Osteocyte (in vitro differentiated cells): ENCODE measurements at places on chromosomes 7 and 10. TPM values are rescaled to one million over a fixed set of nuclear protein-coding genes. Genes with fewer than 3 reads are reported as not detected.

- DNase-seq = no peak
- peaks cover 30% of the 10 kb centered on the region for H3K27me3 ChIP-seq
- H3K4me1 ChIP-seq = no peaks in the 10 kb centered on the region
Measured at GRCh38 chr10:75531571-75532031, 100.2 kb downstream of the LRMDA start.

MPLKIP gene
- total RNA-seq = 42.7 and 43.4 TPM in 2 replicates

DNA sequence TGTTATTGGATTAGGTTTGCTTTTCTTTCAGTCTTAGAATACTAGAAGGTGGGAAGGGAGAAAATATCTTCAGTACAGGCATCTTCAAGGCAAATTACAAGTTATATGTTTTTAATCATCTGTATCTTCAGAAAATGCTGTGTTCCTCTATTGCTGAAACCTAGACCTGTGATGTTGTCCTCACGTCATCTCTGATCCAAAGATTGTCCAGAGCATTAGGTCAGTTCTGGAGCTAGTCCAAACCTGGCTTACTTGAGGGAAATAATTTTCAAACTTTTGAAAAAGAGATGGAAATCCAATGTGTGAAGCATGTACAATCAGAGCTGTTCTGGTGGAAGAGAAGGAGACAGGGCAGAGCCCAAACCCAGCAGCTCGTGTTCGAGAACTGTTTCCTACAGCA is 217.3 kb downstream of the ZEB1 start:
- H3K4me3 ChIP-seq = no peak overlapping the region
- no peak for DNase-seq
- H3K36me3 ChIP-seq = no peaks in the 10 kb centered on the region
- no peaks in the 10 kb centered on the region for H3K4me1 ChIP-seq

H2BK1 gene
- 1.1 TPM in 1 of 2 replicates, not detected in the other for total RNA-seq

DNA sequence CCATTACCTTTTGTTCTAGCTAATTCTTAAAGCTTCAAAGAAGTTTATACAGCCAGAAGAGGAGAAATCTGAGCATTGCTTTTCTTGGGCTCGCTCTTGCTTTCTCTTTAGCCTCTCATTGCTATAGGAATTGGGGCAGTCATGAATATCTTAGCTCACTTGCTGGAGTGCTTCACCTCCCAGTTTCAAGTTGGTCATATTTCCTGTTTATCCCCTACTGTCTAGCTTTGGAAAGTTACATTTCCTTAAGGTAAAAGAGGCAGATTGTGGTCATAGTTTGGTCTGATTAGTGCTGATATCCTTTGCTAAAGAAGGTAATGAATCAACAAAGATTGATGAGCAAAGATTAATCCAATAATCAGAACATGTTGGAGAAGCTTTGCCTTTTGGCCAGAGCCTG is 77.7 kb upstream of the GLI3 start:
- peaks cover 26% of the 10 kb centered on the region for H3K4me1 ChIP-seq
- peaks cover 18% of the 10 kb centered on the region for H3K36me3 ChIP-seq
- H3K27me3 ChIP-seq = peaks cover 22% of the 10 kb centered on the region
- H3K4me3 ChIP-seq = no peak overlapping the region
- H3K27ac ChIP-seq = peak overlapping the region; percentile 68
- no peak for DNase-seq

GRCh38 chr7:5063698-5064097 is 18.0 kb downstream of the RBAK start:
- no peaks in the 10 kb centered on the region for H3K4me1 ChIP-seq
- H3K27me3 ChIP-seq = no peaks in the 10 kb centered on the region
- DNase-seq = no peak

DNA sequence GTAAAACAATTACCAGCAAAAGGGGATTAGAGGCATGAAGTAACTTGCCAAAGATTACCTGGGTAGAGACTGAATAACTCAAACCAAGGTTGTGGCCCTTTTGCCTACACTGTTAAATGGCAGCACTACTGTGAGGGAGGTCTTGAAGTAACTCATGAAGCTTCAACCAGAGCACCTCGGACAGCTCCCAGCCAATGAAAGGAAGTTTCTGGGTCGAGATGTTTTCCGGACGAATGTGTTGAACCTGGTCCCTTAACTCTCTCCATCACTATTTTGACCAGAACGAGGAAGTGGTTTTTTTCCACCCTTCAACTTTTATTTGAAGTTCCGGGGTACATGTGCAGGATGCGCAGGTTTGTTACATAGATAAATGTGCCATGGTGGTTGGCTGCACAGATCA is 133.6 kb upstream of the PRKCQ start:
- DNase-seq = no peak
- H3K4me1 ChIP-seq = no peaks in the 10 kb centered on the region
- H3K27ac ChIP-seq = no peak overlapping the region
- H3K27me3 ChIP-seq = peaks cover 38% of the 10 kb centered on the region
- H3K36me3 ChIP-seq = no peaks in the 10 kb centered on the region

TNKS2 gene
- 63.5 and 64.9 TPM in 2 replicates for total RNA-seq
